Effector memory CD4-positive, alpha-beta T cell (primary cell): ENCODE measurements at places on chromosomes 3 and 15.

GRCh38 chr15:65904301-65904700 lies 35.0 kb downstream of the RAB11A start:
- DNase-seq = no peak
- H3K27me3 ChIP-seq = no peaks in the 10 kb centered on the region
- peaks cover 22% of the 10 kb centered on the region for H3K36me3 ChIP-seq
- no peaks in the 10 kb centered on the region for H3K4me1 ChIP-seq

DNA sequence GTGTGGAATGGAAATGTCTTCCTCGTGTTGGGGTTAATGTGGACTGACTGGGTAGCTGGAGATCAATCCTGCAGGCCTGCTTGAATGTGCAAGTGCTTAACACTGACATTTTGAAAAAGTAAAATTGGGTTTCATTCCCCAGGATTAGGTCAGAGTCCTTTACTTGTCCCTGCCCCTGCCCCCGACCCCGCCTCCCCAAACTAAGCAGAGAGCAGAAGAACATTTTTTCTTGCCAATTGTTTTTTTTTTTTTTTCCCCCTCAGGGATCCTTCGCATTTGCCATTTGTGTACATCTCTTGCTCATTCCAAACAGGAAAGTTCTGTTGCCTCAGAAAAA lies 147.0 kb upstream of the NR2F2 start:
- H3K27me3 ChIP-seq = no peaks in the 10 kb centered on the region
- no peak overlapping the region for H3K4me3 ChIP-seq
- no peak for DNase-seq
- no peaks in the 10 kb centered on the region for H3K4me1 ChIP-seq

- H3K36me3 ChIP-seq = peaks cover 11% of the 10 kb centered on the region
- no peak for DNase-seq
- peak overlapping the region; percentile 17 for H3K4me3 ChIP-seq
- peak overlapping the region; percentile 40 for H3K27ac ChIP-seq
- no peaks in the 10 kb centered on the region for H3K27me3 ChIP-seq
These were observed 24.9 kb downstream of the ETFA start for GRCh38 chr15:76286271-76286879.

GRCh38 chr3:101333883-101334282 lies 13.5 kb upstream of the IMPG2 start:
- no peak overlapping the region for H3K27ac ChIP-seq
- no peak overlapping the region for H3K4me3 ChIP-seq
- H3K36me3 ChIP-seq = peaks cover 54% of the 10 kb centered on the region
- H3K27me3 ChIP-seq = no peaks in the 10 kb centered on the region
- no peak for DNase-seq
- H3K4me1 ChIP-seq = no peaks in the 10 kb centered on the region

GRCh38 chr15:71792521-71792920 lies 17.8 kb upstream of the NR2E3 start:
- H3K4me3 ChIP-seq = no peak overlapping the region
- H3K36me3 ChIP-seq = no peaks in the 10 kb centered on the region
- DNase-seq = no peak
- no peaks in the 10 kb centered on the region for H3K27me3 ChIP-seq
- no peak overlapping the region for H3K27ac ChIP-seq
- H3K4me1 ChIP-seq = no peaks in the 10 kb centered on the region

DNA sequence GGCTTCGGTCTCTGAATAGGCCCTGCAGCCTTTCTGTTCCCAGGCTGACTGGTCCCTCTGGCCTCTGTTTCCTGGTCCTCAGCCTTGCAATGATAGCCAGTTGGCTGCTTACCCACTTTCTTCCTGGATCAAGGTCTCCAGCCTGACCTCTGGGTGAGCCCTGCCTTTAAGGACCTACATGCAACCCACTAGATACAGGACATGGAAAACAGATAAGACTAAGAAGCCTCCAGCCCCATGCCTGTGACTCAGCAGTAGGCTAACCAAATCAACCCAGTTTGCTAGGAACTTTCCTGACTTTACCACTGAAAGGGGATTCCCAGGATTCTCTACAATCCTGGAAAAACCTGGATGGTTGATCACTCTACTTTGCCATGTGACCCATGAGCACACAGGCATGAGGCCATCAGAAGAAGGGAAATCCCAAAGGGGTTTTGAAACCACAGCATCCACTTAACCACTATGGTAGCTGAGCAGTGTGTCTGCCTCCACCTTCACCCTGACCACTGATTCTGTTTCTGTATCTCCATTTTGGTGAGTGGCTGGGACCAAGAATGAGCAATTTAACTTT lies 188.1 kb downstream of the CHST2 start:
- no peaks in the 10 kb centered on the region for H3K36me3 ChIP-seq
- no peak overlapping the region for H3K27ac ChIP-seq
- no peaks in the 10 kb centered on the region for H3K4me1 ChIP-seq
- no peaks in the 10 kb centered on the region for H3K27me3 ChIP-seq
- no peak for DNase-seq

DNA sequence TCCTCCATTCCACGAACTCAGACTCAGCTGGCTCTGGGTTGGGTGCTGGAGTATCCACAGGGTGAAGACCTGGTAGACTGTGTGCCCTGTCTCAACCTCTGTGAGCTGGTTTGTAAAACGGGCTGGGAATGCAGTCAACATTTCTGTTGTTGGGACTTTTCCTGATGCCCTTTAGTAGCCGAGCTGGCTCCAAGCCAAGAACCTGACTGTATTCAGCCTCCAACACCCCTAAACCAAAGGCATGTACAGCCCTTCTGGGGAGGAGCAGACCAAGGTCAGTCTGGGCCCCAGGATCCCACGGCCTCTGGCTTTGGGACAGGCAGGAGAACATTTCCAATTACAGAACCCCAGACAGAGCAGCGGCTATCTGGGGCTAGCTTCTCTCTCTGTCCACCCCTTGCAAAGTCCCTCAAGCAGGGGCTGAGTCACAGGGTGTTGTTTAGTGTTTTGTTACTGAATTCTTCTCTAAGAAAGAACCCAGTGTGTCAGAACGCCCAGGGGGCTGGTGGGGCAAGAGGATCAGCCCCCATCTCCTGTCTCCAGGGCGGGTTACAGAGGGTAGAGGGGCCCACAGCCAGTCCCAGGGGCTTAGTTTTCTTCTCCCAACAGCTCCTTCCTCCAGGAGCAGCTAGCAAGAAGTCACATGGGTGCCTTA lies 56.8 kb upstream of the SLC6A6 start:
- no peak overlapping the region for H3K27ac ChIP-seq
- no peak for DNase-seq
- no peaks in the 10 kb centered on the region for H3K27me3 ChIP-seq
- no peak overlapping the region for H3K4me3 ChIP-seq

GRCh38 chr3:100521439-100521845 lies 29.0 kb downstream of the TMEM45A start:
- no peaks in the 10 kb centered on the region for H3K36me3 ChIP-seq
- H3K27me3 ChIP-seq = no peaks in the 10 kb centered on the region
- DNase-seq = no peak
- H3K4me3 ChIP-seq = no peak overlapping the region

DNA sequence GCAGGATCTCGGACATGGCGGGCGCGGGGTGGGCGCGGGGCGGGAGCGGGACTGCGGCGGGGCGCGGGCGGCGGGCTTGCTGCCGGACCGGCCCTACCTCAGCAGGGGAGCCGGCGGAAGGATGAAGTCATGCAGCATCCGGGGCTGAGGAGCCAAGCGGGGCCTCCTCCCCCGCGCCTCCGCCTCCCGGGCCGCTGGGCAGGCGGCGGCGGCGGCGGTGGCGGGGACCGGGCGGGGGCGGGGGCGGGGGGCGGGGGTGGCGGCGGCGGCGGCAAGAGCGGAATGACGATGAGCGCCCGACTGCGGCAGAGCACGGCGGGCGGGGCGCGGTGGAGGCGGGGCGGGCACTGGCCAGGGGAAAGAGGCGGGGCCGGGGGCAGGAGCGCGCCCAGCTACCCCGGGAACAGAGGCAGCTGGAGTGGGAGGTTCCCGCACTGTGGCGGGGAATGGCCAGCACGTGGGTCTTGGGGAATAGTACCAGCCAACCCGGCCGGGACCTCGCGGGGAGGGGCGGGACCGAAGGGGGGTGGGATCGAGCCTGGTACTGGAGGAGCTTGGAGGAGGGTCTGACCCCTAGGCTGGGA lies at the start of gene CAMK2N2:
Gene CAMK2N2 (minus strand): TSS at position 284 of the 584 bp plus-strand sequence. CDS start 268 bp downstream, at position 16.
- no peaks in the 10 kb centered on the region for H3K36me3 ChIP-seq
- peaks cover 3% of the 10 kb centered on the region for H3K27me3 ChIP-seq
- peak; percentile 65 for DNase-seq
- H3K4me3 ChIP-seq = peak within 1 kb of the TSS; percentile 61

DNA sequence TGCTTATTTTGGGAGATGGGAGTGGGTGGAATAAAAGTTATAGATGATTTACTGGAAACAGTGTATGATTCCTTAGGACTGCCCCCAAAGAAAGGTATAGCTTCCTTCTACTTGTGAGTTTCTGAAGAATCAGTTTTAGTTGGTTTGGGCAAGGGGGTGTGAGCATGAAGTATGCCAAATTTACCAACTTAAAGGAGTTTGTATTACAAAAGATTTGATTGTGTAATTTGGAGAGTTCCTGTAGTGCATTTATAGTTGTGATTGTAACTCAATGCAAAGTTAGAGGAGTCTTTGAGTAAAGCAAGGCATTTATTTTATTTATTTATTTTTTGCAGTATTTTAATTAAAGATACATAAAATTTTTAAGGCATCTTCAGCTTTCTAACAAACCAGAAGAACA lies 42.8 kb downstream of the TSC22D2 start:
- no peak for DNase-seq
- H3K36me3 ChIP-seq = no peaks in the 10 kb centered on the region
- no peaks in the 10 kb centered on the region for H3K4me1 ChIP-seq
- no peak overlapping the region for H3K27ac ChIP-seq

- H3K36me3 ChIP-seq = no peaks in the 10 kb centered on the region
- H3K27me3 ChIP-seq = no peaks in the 10 kb centered on the region
- H3K4me3 ChIP-seq = no peak overlapping the region
- no peaks in the 10 kb centered on the region for H3K4me1 ChIP-seq
These were observed 8.4 kb downstream of the TMEM40 start for GRCh38 chr3:12750658-12751071.

- H3K4me3 ChIP-seq = no peak overlapping the region
- H3K36me3 ChIP-seq = no peaks in the 10 kb centered on the region
These were observed 37.2 kb upstream of the BDH1 start for GRCh38 chr3:197593046-197593380.

GRCh38 chr15:55827204-55827603 lies 84.3 kb upstream of the PRTG start:
- no peak overlapping the region for H3K4me3 ChIP-seq
- no peak overlapping the region for H3K27ac ChIP-seq
- H3K27me3 ChIP-seq = no peaks in the 10 kb centered on the region
- H3K36me3 ChIP-seq = no peaks in the 10 kb centered on the region

- H3K36me3 ChIP-seq = no peaks in the 10 kb centered on the region
- no peak for DNase-seq
- no peak overlapping the region for H3K27ac ChIP-seq
- H3K27me3 ChIP-seq = no peaks in the 10 kb centered on the region
These were observed 26.6 kb downstream of the ITGB5 start for GRCh38 chr3:124860599-124860998.

- peaks cover 5% of the 10 kb centered on the region for H3K27me3 ChIP-seq
- H3K4me3 ChIP-seq = no peak overlapping the region
- no peak overlapping the region for H3K27ac ChIP-seq
- H3K36me3 ChIP-seq = no peaks in the 10 kb centered on the region
These were observed 6.6 kb downstream of the TM6SF1 start for GRCh38 chr15:83113881-83114674.

- no peak overlapping the region for H3K27ac ChIP-seq
- no peaks in the 10 kb centered on the region for H3K4me1 ChIP-seq
- H3K36me3 ChIP-seq = no peaks in the 10 kb centered on the region
- H3K4me3 ChIP-seq = no peak overlapping the region
These were observed 45.9 kb upstream of the TMEM115 start for GRCh38 chr3:50405249-50405648.

DNA sequence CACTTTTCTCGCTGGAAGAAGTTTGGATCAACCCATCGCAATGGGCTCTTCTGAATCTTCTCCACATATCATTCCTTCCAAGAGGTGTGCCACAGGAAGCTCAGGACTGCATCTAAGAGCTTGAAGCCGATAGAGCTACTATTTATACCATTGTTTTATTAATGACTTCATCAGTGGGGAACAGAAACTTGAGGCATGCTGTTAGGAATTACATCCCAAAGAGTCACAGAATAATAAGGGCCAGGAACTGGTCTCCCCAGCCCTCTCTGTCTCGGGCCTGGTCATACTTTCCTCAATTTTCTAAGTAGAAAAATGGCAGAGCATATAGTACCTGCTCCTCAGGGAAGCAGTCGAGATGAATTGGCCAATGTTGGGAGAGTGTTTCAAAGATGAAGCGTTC lies 16.9 kb upstream of the C15orf61 start:
- H3K27ac ChIP-seq = no peak overlapping the region
- no peaks in the 10 kb centered on the region for H3K4me1 ChIP-seq
- no peaks in the 10 kb centered on the region for H3K27me3 ChIP-seq
- no peak overlapping the region for H3K4me3 ChIP-seq
- DNase-seq = no peak

- no peaks in the 10 kb centered on the region for H3K4me1 ChIP-seq
- peaks cover 10% of the 10 kb centered on the region for H3K36me3 ChIP-seq
- H3K27ac ChIP-seq = no peak overlapping the region
- DNase-seq = no peak
- no peak overlapping the region for H3K4me3 ChIP-seq
These were observed 33.1 kb downstream of the NIPA2 start for GRCh38 chr15:22871481-22872086.

DNA sequence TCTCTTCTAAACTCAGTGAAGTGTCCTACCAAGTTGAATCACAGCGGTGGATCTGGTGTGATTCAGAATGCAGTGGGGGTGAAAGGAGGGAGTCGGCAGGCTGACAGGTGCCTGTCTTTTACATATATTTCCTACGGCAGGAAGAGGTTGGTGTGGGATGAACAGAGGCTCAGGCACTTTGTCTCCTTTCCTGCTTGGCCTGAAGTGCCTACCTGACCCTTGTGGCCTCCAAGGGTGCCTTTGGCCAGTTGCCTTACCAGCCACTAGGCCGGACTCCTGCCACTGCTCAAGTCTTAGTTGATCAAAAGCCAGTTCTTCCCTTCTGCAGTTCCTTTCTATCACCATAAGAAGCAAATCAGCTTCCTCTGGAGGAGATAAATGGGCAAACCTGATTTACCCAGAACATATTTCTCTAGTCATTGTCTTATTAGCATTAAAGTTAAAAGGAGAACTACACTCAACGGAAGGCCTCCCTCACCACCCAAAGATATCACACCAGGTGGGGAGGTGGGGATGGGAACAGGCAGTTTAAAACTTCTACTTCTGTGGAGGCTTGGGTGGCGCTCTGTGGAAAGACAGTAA lies 52.1 kb downstream of the CRTC3 start:
- no peaks in the 10 kb centered on the region for H3K27me3 ChIP-seq
- H3K36me3 ChIP-seq = no peaks in the 10 kb centered on the region
- H3K4me1 ChIP-seq = peaks cover 9% of the 10 kb centered on the region
- DNase-seq = no peak

- no peaks in the 10 kb centered on the region for H3K4me1 ChIP-seq
- no peak overlapping the region for H3K27ac ChIP-seq
- no peak for DNase-seq
- H3K4me3 ChIP-seq = no peak overlapping the region
These were observed 504.1 kb downstream of the TBL1XR1 start for GRCh38 chr3:176692966-176693785.

- H3K27ac ChIP-seq = no peak overlapping the region
- H3K4me1 ChIP-seq = no peaks in the 10 kb centered on the region
- no peak overlapping the region for H3K4me3 ChIP-seq
- DNase-seq = no peak
These were observed 21.2 kb downstream of the IL5RA start for GRCh38 chr3:3089017-3089416.

GRCh38 chr3:57046101-57046765 lies 14.2 kb upstream of the SPATA12 start:
- H3K27ac ChIP-seq = no peak overlapping the region
- no peaks in the 10 kb centered on the region for H3K36me3 ChIP-seq
- no peak for DNase-seq
- H3K27me3 ChIP-seq = no peaks in the 10 kb centered on the region

- DNase-seq = peak; percentile 75
- H3K36me3 ChIP-seq = no peaks in the 10 kb centered on the region
- H3K27me3 ChIP-seq = no peaks in the 10 kb centered on the region
- no peak overlapping the region for H3K4me3 ChIP-seq
- H3K4me1 ChIP-seq = no peaks in the 10 kb centered on the region
- no peak overlapping the region for H3K27ac ChIP-seq
These were observed 52.6 kb downstream of the GTF2E1 start for GRCh38 chr3:120795017-120795648.
